ENCODE measurements at places on chromosomes 1 and 21. TPM values are rescaled to one million over a fixed set of nuclear protein-coding genes. Genes with fewer than 3 reads are reported as not detected.

DNA sequence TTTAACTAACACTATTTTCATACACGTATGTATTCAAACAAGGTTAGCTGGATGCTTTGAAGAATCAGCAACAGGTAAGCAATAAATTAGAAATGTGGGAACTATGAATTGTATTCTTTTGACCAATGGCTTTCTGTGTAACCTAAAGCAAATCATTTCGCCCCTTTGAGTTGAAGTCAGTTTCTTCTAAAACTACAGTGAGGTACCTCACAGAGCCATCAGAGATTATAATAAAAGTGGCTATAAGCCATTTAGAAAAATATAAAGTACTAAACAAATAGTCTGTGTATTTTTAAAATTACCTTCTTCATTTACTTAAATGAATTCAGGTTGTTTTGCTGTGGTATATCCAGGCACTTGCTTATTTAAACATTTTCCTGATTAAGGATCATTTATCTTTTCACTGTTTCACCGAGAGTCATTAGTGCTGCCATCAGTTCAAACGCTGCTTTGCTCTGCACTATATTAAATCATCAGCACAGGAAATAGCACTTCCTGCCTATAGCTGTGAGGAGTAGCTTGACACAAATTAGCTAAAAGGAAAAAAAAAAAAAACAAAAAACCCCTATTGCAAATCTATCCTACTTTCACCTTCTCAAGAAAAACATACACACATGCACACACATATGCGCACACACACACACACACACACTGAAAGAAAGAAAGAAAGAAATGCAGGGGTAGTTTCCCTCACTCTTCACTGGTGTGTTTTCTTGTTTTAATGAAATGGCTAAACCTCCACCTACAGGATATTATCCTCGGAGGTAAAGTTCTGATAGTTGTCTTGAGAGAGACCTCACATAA lies 39.8 kb upstream of the C1orf105 start:
- DNase-seq: no peak

DNA sequence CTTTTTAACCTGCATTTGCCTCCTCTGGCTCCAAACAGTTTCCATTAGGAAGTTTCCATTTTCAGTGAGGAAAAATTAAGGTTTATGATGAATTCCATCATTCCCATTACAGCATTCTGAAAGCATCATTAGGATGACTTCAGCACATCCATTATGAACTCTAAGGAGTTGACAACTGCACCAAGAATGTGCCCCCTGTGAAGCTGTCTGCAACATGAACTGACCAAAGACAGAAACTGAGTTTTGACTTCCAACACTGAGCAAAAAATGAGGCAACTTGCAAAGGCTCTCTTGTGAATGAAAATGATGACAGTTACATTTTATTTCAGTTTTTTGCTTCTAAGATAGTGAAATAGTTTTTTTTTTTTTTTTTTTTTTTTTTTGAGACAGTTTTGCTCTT lies 18.3 kb upstream of the KCNE1 start:
- no peak for DNase-seq

DNA sequence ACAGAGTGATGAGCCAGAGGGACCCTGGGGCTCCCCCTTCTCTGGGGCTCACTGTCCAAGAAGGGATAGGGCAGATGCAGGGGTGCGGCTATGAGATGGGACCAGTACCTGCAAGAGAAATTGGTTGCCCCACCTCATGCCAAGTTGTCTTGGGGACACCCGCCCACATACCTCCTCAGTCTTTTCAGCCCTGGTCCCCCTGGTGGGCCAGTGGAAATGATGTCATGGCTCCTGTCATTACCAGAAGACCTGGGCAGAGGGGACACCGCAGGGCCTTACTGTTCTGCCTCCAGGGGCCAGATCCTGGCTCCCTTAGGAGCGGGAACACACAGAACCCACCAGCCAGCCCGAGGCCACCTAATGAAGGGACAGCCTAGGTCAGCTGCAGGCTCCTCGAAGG lies 63.2 kb downstream of the CDK18 start:
- no peak for DNase-seq

DNA sequence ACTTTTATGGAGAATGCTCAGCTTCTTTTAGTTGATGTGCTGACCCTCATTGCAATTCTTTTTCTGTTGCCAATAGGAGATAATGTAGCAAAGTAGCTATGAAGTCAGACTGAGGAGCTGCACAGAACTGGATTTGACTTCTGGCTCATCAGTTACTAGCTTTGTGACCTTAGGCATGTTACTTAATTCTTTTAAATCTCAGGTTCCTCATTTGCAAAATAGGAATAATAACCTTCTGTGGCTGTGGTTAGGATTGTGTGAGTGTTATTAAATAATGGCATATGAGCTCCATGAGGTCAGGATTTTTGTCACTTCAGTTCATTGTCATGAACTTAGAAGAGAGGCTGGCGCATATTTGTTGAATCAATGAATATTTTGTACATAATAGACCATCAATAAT lies 237.6 kb upstream of the SGIP1 start:
- no peak for DNase-seq

DNA sequence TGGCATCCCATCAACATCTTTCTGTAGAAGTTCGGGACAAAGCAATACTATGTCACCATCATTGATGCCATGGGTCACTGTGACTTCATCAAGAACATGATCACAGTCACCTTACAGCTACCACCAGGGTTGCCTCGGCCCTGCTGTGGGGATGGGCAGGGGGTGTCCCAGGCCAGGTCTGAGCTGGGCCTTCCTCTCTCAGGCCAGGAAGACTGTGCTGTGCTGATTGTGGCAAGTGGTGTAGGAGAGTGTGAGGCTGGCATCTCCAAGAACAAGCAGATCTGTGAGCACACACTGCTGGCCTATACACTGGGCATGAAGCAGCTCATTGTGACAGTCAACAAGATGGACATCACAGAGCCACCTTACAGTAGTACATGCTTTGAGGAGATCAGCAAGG lies 20.9 kb upstream of the RPL11 start:
- no peak for DNase-seq

- DNase-seq: no peak
Observed at GRCh38 chr1:64515427-64515826, 45.5 kb downstream of the CACHD1 start.

DNA sequence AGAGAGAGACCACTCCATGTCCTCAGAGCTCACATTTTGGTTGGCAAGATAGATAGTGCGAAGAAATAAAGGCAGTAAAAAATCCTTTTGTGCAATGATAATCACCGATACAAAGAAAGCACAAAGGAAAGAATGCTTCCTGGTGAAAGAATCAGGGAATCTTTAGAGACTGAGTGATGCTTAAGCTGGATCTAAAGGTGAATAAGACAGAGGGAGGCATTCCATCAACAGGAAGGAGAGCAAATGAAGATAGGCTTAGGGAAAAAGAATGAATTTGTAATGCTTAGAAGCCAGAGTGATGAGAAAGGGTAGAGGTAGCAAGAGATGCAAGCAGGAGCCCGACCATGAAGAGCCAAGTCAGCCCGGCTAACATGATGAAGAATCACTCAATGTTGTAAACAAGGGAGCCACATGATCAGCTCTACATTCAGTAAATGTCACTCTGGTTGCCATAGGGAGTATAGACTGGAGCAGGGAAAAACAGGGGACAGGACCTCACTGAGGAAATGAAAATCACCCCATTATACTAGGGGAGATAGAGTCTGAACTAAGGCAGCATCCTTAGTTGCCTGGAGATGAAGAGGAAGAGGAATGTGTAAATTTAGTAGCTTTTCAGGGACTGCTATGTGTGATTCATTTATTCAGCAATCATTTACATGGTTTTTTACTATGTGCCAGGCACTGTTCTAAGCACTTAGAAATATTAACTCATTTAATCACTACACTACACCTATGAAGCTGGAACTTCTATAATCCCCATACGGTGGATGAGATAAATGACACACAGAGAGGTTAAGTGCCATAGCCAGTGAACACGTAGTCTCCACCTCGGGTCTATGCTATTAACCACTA lies 402.6 kb upstream of the NFIA start:
- no peak for DNase-seq

DNA sequence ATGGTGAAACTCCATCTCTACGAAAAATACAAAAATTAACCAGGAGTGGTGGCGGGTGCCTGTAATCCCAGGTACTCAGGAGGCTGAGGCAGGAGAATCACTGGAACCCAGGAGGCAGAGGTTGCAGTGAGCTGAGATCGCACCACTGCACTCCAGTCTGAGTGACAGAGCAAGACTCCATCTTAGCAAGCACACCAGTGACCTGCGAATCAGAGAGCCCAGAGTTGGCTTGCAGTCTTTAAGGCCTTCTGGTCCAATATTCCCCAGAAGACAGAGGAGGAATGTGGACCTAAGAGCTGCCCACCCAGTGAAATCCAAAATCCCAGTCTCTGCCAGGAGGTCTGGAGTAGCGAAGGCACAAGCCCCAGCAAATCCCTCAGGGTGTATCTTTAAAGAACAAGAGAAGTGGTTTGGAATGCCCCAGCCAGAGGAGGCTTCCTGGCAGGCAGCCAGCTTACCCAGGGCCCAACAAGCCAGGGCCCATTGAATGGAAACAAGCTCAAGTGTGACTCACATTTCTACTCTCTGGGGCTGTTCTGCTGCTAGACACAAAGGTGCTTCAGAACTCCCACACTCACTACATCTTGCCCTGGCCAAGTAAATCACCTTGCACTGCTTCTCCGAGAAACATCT lies 23.9 kb downstream of the GPR161 start:
- no peak for DNase-seq

GRCh38 chr1:183282101-183282855 lies 96.2 kb downstream of the LAMC2 start:
- DNase-seq: no peak

DNA sequence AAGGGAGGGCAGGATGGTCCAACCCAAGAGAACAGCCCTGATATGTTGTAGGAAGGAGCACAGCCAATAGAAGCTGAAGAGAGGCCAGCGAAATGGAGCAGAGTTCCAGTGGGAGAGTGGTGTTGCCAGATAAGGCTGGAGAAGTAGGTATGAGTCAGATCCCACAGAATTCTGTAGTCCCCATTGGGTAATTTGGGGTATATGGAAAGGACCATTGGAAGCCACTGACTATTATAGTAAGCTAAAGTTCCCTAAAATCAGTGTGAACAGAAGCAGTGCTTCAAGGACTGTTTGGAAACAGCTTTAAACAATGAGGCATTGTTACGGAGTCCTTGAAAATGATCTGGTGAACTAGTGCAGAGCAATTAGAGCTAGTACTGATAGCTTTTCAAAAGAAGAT lies 63.0 kb downstream of the DISP1 start:
- DNase-seq: no peak

- no peak for DNase-seq
Observed at GRCh38 chr1:218207194-218207593, 77.9 kb upstream of the RRP15 start.

- DNase-seq: no peak
Observed at GRCh38 chr1:41777695-41778094, 141.0 kb downstream of the HIVEP3 start.

DNA sequence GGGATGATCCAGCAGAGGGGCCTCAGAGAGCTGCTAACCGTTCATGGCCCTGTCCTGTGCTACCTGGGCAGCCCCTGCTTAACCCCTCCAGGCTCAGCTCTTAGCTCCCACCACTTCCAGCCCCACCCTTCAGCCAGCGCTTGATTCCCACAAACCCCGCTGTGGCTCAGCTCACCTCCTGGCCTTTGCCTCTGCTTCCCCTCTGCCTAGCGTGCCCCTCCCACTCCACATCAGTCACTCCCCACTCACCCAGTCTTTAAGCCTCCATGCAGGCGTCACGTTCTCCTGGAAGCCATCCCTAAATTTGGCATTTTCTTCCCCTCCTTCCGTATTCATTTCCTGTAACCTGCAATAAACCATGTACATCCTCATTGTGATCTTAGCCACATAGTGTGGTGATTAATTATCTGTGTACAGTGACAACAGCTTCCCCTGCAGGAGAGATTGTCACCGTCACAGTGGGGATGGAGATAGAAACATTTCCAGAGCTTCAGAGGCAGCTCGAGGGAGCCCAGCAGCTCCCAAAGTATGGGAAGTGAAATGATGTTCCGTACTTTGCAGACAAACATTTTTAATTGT lies 65.5 kb downstream of the EPHB2 start:
- no peak for DNase-seq

GRCh38 chr1:221040691-221041285 lies 161.5 kb downstream of the HLX start:
- DNase-seq: no peak

GRCh38 chr1:93713341-93713740 lies 31.7 kb upstream of the BCAR3 start:
- DNase-seq: no peak

- DNase-seq: no peak
Observed at GRCh38 chr1:238658763-238659162, 727.6 kb upstream of the CHRM3 start.

DNA sequence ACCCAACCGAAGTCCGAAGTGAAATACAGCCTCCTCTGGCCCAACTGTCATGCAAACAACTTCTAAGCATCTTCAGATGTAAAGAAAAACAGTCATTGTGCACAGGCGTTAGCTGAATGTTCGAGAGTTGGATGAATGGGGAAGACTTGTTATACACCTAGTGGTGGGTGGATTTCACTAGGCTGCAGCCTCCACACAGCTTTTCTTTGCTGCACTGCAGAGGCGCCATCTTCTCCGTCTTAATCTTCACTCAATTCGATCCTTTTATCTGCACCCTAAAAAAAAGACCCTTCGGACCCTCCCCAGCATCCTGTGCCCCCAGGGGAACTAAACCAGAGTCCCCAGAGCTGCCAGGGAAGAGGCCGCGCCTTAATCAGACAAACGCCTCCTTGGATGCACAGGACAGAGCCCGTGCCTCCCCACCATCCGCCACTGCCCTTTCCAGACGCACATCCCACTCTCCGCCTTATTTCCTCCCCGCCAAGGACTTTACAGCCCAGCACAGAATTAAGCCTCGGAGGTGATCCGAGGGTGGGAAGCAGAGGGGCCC lies 1.4 kb downstream of the APP start:
- DNase-seq: peak; percentile 44

- no peak for DNase-seq
Observed at GRCh38 chr21:29342363-29342957, 43.7 kb downstream of the BACH1 start.

DNA sequence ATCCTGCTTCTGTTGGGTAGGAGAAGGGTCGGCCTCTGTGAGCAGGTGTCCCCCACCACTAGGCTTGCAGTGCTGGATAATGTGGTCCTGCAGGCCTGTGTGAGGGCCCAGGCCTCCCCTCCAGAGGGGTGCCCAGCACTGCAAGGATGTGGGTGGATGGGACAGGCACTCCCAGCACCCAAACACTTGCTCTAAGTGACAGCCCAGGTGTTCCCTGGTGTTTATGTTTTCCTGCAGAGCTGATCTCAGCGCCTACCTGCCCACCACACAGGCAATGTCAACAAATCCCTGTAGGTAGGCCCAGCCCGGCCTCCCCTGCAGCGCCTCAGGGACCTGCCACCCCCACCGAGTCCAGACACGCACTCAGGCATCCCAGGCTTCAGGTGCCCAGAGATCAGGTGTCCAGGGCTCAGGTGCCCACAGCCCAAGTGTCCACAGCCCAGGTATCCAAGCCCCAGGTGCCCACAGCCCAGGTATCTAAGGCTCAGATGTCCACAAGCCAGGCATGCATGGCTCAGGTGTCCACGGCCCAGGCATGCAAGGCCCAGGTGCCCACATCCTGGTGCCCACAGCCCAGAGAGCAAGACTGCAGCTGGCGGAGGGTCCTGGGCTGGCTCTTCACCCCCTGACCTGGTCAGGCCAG lies 59.2 kb downstream of the WNT9A start:
- DNase-seq: no peak

Gene ZNF695
- polyA plus RNA-seq: 4.7 TPM

Gene CNST
- 18.8 TPM for polyA plus RNA-seq

Gene TIE1
- 59.0 TPM for polyA plus RNA-seq

Gene TCHH
- not detected for polyA plus RNA-seq

Gene RNU1-1
- not detected for polyA plus RNA-seq

Gene OR14K1
- polyA plus RNA-seq: not detected

Gene SYTL1
- 8.2 TPM for polyA plus RNA-seq

Gene KCNJ6
- polyA plus RNA-seq: 0.18 TPM

Gene DNAJC28
- 6.6 TPM for polyA plus RNA-seq
